Cardiac fibroblast (primary cell): ENCODE measurements at places on chromosomes 5 and 9.
A peak's percentile ranks its signal among the peaks of the same experiment; 100 is the strongest.

DNA sequence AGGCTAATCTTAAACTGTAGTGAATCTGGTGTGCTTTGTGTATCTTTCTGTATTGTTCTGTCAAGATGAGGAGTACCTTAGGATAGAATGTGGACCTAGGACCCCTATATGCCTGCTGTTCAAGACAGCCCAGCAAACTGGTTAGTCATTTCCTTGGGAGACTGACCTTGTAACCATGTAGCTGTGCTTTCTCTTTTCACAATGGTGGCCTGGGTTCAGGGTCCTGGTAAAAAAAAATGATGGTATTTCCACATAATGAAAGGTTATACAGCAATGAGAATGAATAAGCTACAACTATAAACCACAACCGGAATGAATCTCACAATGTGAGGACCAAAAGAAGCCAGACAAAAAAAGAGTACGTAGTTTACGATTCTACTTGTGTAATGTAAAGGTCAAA lies 36.4 kb upstream of the F2RL1 start:
- DNase-seq = peak; percentile 83

- peak; percentile 65 for DNase-seq
These were observed 51.6 kb downstream of the NUDT12 start for GRCh38 chr5:103510851-103511553.

DNA sequence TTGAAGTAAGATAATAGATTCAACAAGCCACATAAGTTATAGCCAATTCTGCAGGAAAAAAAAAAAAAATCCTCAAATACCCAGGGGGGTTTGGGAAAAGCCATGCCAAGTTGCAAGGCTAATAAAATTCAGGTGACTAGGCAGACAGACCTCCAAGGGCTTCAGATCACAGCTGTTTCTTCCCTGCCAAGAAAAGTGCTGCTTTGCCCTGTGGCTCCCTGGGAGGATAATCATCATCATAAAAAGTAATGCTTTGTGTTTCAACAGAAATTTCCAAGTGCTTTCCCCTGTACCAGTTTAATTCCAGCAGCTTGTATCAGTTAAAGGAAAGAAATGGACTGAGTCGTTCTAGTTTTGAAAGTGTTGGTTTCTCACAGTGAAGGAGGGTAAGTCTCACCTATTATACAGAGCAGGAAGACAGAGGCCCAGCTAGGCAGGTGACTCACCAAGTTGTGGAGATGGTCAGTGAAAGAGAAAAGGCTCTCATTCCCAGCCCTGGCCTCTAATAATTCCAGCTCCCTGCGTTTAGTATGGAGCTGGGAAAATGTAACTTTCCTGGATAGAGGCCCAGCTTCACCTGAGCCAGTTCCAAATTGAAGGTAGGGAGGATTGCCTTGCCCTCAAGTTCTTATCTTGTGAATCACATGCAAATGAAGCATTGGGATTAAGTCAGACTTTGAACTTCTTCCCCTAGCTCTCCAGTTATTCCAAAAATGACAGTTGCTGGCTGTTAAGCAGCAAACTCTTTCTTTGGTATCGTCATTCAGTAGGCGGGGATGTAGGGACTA lies 263.4 kb downstream of the GRIA1 start:
- no peak for DNase-seq

- DNase-seq = no peak
These were observed 8.2 kb upstream of the AGPAT2 start for GRCh38 chr9:136695435-136695895.

DNA sequence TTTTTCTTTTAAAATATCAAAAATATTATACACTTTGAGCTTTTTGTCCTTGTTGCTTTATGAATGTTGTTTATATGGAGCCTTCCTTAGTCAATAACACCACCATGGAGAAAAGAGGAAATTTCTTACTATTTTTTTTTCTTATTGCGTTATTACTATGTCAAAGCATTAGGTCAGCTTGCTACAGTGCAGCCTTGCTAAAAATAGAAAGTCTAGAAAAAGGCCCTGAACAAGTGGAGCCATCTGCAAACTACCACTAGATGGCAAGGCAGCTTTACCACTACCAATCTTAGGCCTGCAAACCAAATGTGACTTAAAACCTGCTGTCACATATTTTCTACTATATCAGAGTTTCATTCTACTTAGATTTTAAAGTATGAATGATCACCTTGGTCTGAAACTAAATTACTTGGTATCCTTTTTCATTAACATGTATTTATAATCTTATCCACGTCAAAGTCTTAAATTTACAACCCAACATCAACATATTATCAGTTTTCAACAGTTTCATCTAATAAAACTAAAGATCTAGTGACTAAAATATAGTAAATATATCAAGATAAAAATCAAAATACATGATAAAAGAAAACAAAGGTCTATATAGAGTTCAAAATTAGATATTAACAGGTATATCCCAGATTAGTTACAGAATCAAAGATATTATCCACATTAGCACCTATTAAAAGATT lies 113.1 kb upstream of the ACOT12 start:
- peak; percentile 95 for DNase-seq

GRCh38 chr9:98168941-98169488 lies 23.4 kb downstream of the CORO2A start:
- DNase-seq = peak; percentile 48

DNA sequence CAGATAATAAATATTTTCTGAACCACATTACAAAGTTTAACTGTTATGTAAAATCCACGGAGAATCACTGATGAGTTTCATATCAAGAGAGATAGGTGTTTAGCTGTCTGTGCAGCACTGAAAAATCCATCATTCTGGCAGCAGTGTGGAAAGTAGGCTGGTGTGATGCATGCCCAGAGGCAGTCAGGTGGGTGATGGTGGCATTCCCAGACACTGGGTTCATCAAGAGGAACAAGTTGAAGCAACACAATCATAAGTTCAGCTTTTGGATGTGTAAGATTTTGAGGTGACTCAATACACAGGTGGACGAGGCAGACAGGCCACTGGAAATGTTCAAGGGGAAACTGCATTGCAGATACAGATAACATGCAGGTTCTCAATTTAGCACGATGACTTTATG lies 11.9 kb downstream of the DNAH5 start:
- DNase-seq = no peak

DNA sequence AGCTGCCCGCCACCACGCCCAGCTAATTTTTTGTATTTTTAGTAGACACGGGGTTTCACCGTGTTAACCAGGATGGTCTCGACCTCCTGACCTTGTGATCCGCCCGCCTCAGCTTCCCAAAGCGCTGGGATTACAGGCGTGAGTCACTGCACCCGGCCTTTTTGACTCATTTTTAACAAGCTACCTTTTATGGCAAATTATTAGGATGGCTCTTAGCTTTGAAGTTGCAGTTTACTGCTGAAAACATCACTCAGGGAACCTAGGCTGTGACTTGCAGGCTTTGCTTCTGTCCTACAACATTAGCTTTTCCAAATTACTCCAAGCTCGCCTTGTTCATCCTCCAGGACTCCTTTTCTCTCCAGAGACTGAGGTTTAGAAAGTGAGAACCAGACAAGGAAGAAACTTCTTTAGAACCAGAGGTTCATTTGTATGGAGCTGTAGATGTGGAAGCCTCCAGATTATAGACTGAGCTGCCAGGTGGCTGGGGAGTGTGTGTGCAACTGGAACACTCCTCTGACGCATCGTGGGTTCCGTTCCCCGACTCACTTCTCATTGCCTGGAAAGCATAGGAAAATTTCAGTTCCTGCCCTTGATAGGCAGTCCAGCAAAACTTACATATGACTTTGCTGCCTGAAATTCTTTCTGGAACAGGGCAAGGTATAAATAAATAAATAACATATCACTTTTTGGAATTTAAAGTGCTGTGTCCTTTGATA lies 23.8 kb upstream of the SPTAN1 start:
- no peak for DNase-seq

- no peak for DNase-seq
These were observed 652 bp upstream of the TMEM161B start for GRCh38 chr5:88269222-88269771.

GRCh38 chr9:104944871-104945270 lies 16.9 kb upstream of the ABCA1 start:
- DNase-seq = no peak

DNA sequence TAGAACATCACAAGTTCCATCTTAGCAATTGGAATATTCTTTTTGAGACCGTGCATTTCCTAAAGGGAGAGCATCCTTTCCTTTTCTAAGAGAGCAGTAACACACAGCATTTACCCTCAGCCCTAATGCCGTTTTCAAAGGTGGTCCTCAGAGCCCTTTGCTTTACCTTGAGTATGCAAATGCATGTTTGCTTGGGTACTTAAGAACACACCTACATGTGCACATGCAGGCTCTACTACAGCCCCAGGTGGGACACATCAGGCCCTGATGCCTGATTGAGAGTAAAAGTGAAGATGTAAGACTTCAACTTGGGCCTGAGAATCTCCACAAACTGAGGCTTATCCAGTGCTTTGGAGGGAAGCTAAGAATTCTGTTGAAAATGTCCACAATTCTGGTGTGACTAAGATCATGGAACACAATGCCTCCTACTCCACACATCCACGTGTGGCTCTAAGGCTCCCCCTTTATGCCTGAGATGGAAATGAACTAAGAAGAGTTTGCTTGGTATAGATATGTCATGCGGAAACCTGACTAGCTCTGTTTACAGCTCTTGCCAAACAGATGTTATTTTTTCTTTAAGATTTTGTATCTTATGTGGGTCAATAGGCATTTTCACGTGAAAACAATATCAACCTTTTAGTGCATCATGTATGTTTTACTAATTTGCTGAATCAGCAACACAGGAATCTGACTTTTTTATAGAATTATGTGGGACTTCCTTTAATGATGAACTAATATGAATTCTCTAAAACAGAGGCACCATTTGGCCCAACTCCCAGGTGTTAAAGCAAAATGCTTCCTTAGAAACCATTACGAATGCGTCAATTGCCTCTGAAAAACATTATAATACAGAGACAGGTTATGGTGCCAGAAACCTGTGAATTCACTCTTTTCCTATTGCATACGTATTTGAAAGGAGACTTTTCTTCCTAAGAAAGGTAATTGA lies 48.9 kb upstream of the SLC2A8 start:
- DNase-seq = peak; percentile 69

GRCh38 chr9:19768798-19769197 lies 20.0 kb downstream of the SLC24A2 start:
- DNase-seq = no peak

- DNase-seq = peak; percentile 71
These were observed 180.7 kb upstream of the TARS1 start for GRCh38 chr5:33260098-33260497.

- DNase-seq = peak; percentile 74
These were observed at the start of gene TDRD7 for GRCh38 chr9:97411789-97412625. Gene TDRD7, plus strand, starts transcription at chr9:97412096. Its CDS starts 16,370 bp downstream, at chr9:97428466.

DNA sequence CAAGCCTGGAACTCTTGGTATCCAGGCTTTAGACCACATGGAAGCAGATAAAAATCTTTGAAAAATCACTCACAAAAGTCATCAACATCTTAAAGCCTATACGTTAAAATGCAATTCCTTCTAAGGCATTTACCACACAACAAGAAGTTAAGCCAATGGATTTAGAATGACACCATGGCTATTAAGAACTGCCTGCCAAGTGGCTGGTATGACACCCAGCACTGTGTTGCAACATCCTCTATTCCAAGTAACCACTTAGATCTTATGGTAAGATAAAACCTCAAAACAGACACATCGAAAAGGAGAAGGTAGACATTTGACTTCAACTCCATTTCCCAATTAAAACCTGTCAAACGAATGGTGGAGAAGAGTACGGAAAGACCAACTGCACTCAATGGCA lies 344.2 kb upstream of the SLC30A5 start:
- DNase-seq = no peak

DNA sequence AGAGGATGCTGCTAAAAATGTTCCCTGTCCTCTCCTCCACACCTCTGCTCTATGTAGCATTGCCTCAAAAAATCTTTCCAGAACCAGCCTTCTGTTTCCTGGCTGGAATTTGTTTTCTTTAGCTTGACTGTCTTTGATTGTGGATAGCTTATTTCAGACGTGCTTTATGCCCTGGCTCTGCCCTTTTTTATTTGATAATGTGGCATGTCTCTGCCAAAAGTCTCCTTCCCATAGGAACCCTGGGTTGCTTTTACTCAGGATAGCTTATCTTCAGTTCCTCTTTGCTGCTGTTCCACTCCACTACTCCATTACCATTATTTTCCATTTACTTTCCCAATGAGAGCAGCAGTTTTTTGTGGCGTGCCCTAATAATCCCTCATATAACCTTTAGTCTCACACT lies 885 bp upstream of the TMEM252 start:
- no peak for DNase-seq

- no peak for DNase-seq
These were observed 136.4 kb downstream of the ICE1 start for GRCh38 chr5:5558638-5559527.

- no peak for DNase-seq
These were observed 91.9 kb upstream of the CEP78 start for GRCh38 chr9:78144008-78144381.

GRCh38 chr5:139919308-139919707 lies 123.7 kb downstream of the PSD2 start:
- DNase-seq = peak; percentile 10

DNA sequence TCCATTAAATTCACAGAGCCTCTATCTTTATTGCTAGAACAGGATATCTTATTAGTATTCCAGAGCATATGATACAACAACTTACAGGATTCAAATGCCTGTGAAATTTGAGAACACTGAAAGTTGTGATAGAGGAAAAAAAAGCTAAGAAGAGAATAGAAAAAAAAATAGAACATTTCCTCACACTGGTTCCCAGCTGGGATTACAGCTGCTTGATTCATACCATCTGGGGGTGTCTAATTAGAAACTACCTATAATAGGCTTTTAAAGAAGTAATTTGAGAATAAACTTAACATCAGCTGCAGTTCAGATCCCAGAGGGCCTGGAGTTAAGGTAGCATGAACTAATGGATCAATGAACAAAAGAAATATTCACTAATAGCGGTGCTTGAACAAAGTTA lies 922.0 kb downstream of the CDH12 start:
- DNase-seq = no peak

- DNase-seq = no peak
These were observed 42.3 kb upstream of the MATR3 start for GRCh38 chr5:139251281-139251687.

DNA sequence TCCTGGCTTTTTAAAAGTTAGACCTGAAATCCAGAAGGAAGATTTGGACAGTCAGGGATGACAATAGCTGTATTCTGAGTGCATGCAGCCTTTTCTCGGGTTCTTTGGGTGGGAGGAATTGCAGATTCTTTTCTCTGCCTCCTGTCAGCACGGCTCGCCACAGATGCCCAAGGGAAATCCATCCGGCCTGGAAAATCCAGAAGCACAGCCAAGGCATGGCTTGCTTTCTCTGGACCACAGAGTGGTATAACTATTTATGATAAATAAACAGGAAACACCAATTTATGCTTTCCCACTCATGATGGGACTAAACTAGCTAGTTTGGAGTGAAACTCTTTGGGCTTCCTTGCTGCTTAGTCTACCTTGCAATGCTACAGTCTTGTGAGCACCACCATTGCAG lies 59.1 kb downstream of the C9orf152 start:
- peak; percentile 51 for DNase-seq

- peak; percentile 68 for DNase-seq
These were observed 28.7 kb downstream of the TGFBI start for GRCh38 chr5:136057401-136058038.

DNA sequence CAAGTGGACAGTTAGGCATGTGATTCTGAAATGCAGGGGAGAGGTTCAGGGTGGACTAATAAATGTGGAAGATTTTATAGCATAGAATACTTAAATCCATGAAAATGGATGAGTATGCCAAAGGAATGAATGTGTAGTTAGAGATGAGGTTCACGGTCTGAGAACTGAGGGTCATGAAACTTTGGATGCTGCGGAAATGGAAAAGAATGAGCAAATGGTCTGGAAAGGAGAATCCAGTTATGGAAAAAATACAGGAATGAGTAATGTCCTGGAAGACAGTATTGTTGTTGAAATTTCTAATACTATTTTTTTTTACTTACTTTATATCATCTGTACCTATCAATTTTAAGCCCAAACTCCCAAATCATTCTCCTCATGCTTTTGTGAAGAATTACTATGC lies 2369.4 kb downstream of the MAT2B start:
- no peak for DNase-seq
